CD4-positive, alpha-beta T cell treated with Interleukin-4 for 4 hours (primary cell): ENCODE measurements at places on chromosomes 6 and 20.

GRCh38 chr20:63032861-63033793 lies 26.4 kb upstream of the BHLHE23 start:
- DNase-seq = no peak

GRCh38 chr6:14326774-14327173 lies 209.2 kb downstream of the CD83 start:
- DNase-seq = no peak

GRCh38 chr6:167860550-167861226 lies 34.0 kb downstream of the AFDN start:
- no peak for DNase-seq

GRCh38 chr6:12090714-12091113 lies 78.6 kb downstream of the HIVEP1 start:
- DNase-seq = no peak
